Osteoblast (primary cell): ENCODE measurements at places on chromosomes 7 and 10. TPM values are rescaled to one million over a fixed set of nuclear protein-coding genes. Genes with fewer than 3 reads are reported as not detected.

GRCh38 chr10:86362129-86362527, 4.5 kb downstream of the GRID1 start:
- DNase-seq: no peak

GRCh38 chr10:35462491-35462934, 126.2 kb downstream of the CCNY start:
- no peak for DNase-seq

DNA sequence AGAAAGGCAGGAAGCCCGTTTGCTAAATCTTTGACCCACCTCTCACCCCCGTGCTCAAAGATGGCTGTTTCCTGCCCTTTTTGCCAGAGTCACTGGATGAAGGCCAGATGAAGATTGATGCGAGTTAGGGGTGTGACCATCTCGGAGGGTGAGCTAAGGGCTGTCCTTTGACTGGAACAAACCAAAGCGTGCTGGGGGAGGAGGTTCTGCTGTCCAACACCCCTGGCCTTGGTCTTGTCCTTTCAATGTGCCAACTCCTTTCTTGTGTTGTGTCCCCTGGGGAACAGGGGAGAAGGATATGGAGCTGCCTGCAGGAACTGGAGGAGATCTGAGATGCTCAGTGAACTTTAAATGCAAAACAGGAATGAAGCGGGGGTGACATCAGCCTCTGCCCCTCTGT, 90.3 kb upstream of the ADAM12 start:
- DNase-seq: no peak

GRCh38 chr10:108523016-108523800, 1358.7 kb upstream of the SORCS1 start:
- no peak for DNase-seq

GRCh38 chr10:98144985-98145384, 10.5 kb downstream of the R3HCC1L start:
- DNase-seq: no peak

Gene CPA2
- not detected in 2 replicates for total RNA-seq

Gene OPALIN
- total RNA-seq: not detected in 2 replicates

Gene CADPS2
- 21.7 and 26.2 TPM in 2 replicates for total RNA-seq
